Retinal pigment epithelial cell (primary cell): ENCODE measurements at places on chromosomes 4 and X.

DNA sequence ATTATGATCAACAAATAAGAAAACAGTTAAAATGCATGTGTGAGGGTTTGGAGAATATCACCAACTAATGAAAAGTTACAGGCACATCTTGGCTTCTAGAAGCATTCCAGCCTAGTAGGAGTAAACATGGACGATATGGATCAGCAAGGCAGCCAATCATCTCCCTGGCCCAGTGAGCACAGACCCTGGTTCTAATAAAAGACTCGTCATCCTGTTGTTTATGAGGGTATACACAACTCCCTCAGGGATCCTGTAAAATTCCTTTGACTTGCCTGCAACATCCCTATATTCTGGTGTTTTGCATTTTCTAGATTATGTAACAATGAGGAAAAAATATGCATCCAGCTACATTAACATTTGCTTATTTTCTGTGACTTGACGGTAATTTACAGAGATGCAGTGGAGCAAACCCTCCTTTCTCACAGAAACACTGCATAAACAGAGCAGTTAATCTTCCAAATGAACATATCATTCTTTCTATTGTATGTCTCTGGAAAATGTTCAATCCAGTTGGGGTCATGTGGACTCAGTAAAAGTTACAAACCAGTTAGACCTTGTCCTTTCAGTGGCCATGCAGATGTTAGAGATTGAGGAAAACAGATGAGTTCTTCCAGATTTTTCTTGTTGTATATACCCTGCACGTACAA lies 88.9 kb upstream of the NDP start:
- DNase-seq, result no peak

DNA sequence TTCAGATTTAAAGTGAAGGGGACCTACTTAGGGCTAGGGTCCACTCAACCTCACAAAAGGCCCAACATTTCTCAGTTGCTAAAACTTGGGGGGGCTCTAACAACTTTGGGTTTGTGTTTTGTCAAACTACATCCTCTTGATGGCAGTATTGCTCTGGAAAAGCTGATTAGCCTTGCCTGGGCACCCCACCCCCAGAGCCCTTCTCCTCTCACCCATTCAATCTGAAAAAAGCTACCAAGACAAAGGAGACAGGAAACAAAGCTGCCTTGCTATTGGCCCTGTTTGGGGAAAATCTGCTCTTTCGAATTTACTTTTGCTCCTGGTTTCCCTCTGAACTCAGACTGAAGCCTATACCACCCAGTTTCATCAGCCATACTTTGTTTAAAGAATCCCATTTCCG lies 195.2 kb upstream of the STK26 start:
- no peak for DNase-seq

DNA sequence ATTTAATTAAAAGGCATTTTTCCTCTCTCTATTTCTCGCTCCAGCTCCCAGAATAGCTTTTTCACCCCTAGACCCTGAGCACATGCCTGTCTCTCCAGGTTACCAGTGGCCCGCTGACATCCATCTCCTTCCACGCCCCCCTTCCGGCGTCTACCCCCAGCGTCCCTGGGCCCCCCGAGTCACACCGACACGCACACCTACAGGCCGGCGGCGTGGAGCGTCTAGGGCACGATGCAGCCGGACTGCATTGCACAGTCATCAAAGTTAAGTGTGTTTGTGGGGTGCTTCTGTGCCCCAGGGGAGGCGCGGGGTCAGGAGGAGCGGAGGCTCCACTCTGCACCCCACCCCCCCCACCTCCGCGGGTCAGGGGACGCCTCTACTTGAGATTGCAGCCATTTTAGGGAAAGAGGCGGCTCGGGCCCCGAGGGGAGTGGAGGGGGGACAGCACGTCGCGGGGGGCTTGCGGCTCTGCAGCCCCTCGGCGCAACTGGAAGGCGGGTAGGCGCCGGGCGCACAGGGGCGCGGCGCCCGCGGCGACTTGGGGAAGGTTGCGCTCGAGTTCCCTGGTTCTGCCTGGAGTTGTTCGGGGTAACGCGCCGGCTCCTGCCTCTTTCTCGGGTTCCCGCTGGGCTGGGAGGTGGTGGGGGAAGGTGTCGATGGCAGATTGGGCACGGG lies 112.7 kb downstream of the DHX15 start:
- no peak for DNase-seq

DNA sequence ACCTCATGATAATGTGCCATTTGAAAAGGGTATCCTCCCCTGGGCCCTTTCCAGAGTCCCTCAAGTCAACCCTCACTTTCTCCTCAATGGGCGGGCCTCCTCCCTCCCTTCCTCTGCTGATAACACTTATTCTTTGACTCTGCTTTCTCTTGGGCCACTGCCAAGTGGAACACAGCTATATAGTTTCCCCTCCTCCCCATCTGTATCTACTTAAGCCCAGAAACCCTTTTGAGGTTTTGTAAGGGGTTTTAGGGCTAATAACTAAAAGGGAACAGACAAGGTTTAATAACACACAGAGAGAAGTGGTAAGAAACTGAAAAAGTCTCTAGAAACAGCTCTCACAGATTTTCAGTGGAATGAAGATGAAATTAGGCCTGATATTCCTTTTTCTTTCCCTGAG lies 116.7 kb downstream of the GPC3 start:
- no peak for DNase-seq

DNA sequence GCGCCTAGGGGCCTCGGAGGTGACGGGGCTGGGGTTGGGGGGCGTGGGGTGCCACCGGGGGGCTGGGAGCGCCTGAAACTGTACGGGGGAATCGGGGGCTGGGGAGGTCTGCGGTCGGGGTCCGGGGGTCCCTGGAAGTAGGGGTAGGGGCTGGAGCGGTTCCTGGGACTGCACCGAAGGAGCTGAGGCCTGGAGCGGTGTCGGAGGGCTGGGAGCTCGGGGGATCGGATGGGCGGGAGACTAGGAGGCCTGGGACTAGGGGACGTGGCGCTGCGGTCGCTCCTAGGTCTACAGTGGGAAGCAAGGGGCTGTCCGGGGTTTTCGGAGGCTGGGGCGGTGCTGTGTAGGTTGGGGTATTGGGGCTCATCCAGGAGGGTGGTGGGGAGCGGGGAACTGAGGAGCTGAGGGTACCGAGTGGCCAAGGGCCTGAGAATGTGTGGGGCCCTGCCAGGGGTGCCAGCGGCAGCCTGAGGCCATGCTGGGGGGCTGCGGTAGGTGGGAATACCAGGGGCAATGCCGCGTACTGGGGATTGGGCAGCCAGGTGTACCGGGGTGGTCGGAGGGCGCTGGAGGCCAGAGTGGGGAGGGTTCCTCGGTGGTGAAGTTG lies 562 bp downstream of the AKAP17A start:
- no peak for DNase-seq

GRCh38 chr4:180665481-180665880 lies 1577.7 kb upstream of the TENM3 start:
- DNase-seq, result no peak

DNA sequence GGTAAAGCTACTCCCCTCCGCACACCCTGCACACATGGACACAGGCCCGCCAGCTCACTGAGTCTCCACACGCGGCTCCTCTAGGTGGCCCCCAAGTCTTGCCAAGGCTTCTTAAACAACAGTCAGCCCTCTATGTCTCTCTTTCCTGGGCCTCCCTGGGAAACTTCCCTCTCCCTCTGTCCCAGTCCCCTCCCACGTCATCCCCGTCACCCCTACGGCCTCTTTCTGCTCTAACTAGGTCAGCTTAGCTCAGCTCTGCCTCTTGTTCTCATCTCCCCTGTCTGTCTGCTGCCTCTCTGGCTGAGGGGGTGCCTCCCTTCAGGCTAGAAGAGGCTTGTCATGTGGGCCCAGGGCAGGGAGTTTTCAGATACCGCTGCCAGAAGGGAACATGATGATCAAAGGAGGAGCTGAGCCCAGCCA lies 38.8 kb downstream of the SEPTIN6 start:
- DNase-seq, result peak; percentile 34

DNA sequence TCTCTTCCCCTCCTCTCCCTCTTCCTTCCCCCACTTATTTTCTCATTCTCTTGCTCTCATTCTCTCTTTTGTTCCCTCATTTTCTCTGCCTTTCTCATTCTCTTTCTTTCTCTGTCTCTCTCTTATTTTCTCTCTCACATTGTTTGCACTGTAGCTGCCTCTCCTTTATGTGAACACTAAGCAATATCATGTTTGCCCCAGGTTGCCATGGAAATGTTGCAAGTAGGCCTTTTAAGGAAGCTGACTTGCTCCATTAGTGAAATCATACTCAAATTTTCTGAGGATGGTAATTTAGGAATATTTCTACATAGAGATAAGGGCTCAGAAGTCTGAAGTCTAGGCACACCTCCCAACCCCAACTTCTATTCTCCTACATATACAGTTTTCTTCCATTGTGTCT lies 130.1 kb downstream of the EDA start:
- DNase-seq, result no peak

DNA sequence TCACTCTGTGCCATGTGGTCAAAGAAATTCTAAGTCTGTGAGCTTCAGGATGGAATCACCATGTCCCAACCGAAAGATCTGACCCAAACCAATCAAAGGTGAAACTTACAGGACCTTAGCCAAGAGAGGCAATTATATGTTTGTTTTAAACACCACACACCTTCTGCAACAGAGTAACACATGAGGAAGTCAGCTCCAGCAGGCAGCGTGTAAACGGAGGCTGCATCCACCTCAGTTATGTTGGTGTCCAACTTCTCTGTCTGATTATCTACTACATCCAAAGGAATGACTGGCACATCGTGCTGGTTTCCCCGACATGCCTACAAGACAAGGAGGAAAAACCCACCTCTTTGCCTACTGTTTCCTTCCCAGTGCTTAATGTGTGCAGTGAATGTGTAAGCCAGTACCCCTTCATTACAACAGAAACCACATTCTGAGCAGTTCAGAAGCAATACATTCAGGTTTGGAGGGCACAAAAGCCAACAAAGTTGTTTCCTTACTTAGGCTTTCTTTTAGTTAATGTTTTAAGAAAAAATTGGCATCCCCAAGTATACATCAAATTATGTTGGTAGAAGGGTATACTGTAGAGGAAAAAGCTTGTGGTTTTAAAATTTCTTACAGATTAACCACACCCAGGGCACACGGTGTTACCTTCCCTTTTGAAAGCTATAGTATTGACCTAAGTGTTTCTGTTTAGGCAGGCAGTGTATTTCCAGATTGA lies 12.4 kb downstream of the CASP6 start:
- DNase-seq, result no peak

DNA sequence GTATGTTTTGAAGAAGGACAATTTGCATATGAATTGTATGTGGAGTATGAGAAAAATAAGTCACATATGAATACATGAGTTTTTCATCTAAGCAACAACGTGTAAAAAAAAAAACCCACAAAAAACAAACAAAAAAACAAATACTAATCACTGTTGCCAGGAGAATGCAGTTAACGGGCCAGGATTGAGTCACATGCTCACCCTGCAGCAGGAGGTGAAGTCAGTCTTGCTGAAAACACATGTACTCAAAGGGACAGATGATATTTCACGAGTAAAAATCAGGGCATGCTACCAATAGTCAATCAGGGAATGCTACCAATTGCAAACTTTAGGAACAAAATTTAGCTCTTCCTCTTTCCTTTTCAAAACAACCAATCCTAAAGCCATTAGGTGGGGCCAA lies 10.4 kb upstream of the DCLK2 start:
- DNase-seq, result no peak

DNA sequence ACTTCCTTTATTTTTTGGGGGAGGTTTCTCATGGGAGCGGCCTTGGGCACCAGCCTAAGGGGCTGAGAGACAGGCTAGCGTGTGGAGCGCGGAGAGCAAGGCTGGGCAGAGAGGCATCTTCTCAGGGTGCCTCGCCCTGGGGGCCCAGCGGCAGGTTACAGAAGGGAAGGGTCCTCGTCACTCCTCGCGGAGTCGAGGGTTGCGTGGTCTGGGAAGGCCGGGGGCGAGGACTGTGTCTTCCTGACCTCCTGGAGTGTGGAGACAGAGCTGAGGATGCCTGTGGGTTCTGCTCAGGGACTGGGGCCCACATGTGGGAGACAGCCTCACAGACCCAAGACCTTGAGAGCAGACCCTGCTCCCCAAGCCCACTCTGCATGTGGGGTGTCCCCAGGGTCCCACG lies 79.6 kb upstream of the LRPAP1 start:
- no peak for DNase-seq

GRCh38 chr4:156515295-156515694 lies 456.3 kb downstream of the PDGFC start:
- DNase-seq, result no peak

GRCh38 chr4:115851918-115852766 lies 738.7 kb upstream of the NDST4 start:
- peak; percentile 13 for DNase-seq

- peak; percentile 66 for DNase-seq
Measured at GRCh38 chr4:152696764-152697261, 17.0 kb upstream of the TMEM154 start.

DNA sequence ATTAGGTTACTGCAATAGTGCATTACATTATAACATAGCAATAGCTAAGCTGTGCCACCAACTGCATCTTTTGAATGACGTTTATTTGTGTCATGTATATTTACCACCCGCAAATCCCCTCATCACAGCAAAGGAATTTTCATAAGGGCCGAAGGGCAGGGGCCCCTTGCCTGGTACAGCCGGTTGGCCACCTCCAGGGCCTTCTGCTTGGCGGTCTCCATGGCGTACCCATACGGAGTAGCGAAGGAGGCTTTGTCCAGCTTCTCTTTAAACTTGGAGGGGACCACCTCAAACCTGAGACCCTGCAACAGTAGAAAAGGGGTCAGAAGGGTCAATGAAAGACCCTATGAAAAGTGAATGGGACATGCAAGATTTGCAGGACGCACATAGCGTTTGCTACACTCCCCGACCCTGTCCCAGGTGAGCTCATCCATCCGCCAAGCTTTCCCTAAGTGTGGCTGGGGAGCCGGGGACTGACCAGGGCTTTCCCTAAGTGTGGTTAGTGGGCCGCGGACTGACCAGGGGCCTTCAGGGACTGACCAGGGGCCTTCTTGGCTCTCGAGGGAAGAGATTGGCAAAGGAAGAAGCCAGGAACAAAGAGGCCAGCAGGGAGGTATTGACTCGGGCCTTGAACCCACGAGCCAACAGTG lies 10.6 kb downstream of the ASMTL start:
- no peak for DNase-seq

DNA sequence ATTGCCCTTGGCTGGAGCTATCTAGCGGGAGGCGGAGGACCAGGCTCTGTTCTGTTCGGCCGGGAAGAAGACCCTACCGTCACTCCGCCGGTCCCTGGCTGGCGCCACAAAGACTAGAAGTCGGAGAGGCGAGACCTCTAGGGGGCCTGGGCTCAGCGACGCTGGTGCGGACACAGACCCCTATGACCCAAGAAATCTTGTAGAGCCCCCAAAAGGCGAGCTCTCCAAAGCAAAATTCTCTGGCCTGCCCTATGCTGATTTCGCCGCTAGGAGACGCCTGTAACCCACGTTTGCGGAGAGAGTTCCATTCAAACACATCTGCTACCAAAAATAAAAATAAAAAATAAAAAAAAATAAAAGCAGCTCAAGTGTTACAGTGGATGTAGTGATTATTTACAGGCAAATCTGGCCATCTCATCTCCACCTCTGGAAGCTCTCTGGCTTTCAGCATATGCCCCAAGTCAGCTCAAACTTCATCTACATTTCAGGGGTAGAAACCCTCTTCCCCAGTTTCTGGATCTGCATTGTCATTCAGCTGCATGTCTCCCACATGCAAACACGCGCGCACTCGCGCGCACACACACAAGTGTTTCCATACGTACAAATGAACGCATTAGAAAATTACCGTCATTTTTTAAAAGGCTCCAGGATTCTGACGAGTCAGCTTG lies 2.4 kb upstream of the PCDH10 start:
- no peak for DNase-seq
